ENCODE measurements at places on chromosomes 16 and 17.

- no peak for DNase-seq
Measured at GRCh38 chr17:21705021-21705601, 12.8 kb downstream of the KCNJ18 start.

- DNase-seq: no peak
Measured at GRCh38 chr16:12601290-12601900, 202.3 kb downstream of the CPPED1 start.

DNA sequence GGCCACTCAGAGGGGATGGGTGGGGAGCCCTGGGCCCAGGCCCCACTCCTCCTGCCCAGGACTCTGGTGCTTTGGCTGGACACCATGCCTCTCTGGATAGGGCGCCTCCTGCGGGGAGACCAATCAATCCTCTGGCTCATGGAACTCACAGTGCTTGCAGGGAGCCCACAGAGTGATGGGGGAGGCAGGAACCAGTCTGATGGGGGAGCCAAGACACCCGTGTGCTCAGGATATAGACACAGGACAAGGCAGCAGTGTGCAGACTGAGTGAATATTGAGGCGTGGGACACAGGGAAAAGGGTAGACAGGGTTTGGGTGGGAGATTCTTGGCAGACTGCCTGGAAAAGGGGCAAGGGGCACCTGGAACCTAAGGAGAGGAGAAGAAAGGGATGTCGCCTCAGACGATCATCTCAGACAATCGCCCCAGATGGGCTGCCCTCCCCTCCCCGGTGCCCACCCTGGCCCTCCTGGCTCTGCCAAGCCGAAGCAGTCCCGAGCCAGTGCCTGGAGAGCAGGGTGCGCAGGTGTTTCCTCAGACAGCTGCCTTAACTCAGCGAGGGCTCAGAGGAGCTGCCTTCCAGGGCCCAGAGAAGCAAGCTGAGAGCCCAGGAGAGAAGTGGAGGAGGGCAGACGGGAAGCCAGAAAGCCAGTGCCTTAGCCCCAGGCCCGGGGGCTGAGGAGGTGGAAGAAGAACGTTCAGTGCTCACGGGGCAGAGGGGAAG is 37.4 kb upstream of the DLX4 start:
- no peak for DNase-seq

DNA sequence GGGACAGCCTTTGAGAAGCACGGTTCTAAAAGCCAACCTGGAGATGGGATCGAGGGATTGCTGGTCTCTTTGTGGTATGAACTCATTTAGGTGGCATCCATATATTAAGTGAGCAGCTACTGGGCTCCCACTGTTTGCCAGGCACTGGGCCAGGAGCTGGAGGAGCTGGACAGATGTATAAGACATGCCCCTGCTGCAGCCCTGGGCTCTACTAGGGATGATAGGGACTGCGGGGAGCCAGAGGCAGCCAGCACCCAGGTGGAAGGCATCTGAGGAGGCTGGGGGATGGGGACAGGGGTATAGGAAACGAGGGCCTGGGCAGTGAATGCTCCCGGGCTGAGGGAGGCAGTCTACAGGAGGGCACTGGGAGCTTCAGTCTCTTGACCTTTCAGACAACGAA is 53.0 kb upstream of the MEAK7 start:
- DNase-seq: no peak

DNA sequence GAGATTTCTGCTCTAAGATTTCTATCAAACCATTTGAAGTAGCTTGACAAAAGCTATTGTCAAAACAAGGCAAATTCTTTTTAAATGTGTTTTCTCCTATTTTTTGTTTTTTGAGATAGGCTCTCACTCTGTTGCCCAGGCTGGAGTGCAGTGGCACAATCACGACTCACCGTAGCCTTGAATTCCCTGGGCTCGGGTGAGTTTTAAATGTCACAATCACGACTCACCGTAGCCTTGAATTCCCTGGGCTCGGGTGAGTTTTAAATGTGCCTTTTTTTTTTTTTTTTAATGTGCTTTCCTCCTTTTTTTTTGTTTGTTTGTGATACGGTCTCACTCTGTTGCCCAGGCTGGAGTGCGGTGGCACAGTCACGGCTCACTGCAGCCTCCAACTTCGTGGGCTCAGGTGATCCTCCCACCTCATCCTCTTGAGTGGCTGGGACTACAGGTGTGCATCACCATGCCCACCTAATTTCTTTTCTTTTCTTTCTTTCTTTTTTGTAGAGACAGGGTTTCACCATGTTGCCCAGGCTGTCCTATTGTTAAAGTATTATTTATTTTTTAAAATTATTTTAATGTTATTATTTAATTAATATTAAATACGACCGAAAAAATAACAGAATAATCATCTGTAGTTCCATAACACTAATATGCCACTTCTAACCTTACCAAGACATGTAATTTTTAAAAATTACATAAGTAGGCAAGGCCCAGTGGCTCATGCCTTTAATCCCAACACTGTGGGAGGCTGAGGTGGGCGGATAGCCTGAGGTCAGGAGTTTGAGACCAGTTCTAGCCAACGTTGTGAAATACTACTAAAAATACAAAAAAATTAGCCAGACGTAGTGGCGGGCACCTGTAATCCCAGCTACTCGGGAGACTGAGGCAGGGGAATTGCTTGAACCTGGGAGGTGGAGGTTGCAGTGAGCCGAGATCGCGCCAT is 69.7 kb upstream of the FA2H start:
- DNase-seq: no peak
